ENCODE measurements at places on chromosomes 3 and 15.

GRCh38 chr3:81761904-81762580, 597 bp upstream of the GBE1 start:
- no peak for DNase-seq

DNA sequence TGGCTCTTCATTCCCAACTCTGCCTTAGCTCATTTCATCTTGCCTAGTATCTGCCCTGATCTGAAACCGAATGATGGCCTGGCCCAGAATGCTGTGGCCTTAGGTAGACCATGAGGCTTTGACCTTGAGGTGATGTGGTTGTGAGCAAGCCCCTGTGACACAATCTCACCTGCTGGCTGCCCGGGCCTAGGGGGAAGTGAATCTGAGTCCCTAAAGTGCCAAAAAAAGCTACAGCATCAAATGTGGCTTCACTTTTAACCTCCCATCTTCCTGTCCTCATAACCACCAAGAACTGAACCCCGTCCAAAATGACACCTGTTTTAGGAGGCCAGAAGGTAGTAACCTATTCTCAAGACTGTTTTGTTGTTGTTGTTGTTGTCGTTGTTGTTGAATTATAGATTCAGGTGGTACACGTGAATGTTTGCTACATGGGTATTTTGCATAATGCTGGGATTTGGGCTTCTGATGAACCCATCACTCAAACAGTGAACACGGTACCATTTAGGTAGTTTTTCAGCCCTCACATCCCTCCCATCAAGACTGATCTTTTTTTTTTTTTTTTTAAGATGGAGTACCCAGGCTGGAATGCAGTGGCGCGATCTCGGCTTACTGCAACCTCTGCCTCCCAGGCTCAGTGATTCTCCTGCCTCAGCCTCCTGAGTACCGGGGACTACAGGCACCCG, 54.6 kb downstream of the MCCC1 start:
- DNase-seq = no peak

DNA sequence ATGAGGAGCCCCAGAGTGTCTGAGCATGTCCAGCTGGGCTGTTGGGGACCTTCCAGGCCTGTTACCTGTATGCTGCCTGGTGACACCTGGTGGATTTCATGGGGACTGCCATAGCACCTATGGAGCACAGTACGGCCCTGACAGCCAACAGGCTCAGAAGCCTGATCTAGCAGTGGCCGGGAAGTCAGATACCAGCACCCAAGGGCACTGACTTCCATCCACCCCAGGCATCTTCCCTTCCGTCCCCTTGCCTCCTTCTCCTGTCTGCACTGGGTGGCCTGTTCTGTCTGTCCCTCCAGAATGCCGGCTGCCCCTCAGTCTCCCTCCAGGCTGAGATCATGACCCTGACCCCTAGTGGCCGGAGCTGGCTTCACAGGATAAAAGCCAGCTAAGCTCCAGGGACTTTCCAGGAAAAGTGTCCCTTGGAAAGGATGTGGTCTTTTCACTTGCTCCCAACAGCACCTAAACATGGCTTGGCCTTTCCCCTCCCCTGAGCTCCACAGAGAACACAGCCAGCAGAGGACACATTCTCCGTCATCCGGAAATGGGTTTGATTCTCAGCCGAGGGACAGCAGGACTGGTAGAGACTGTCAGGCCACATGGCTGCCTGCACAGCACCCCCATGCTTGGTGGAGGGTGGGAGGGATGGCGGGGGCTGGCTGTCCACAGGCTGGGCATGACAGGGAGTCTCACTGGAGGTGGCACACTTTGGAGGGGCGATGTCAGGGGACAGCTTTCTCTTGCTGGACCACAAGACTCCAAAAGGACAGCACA, 9.5 kb downstream of the RPS17 start:
- peak; percentile 90 for DNase-seq

DNA sequence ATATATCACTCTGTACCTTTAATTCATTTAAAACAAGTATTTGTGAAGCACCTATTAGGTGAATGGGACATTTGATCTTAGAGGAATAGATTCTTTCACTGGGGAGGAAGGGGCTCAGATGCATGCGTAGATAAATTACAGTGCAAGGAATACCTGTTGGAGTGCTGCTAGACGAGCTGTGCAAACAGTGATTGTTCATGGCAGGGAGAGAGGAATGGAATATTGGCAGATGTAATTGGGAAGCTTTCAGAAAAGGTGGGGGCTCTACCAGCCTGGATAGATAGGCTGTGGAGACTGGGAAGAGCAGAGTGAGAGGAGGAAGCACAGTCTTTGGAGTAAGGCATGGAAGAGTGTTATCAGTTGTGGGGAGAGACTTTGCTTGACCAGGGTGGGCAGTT, 116.8 kb downstream of the AKAP13 start:
- DNase-seq = no peak

DNA sequence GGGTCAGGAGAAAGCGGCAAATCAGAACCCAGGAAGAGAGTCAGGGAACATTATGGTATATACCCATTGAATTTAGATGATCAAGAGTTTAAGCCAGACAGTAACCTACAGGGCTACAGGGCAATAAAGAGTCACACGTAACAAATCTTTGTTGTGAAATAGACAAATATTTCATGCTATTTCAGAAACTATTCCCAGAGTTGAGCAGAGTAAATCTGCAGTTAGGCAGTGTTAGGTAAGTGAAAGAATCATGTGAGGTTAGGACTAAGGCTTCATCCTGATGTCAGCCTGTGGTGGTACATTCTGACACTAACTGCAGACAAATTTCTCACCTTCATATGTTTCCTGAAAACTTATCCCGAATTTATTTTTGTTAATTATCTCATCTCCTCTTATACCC, 153.0 kb downstream of the UBE2E2 start:
- DNase-seq = no peak

- DNase-seq = no peak
Observed at GRCh38 chr3:157414861-157415260, 21.8 kb upstream of the PTX3 start.
